ENCODE measurements at places on chromosomes 2 and 18. TPM values are rescaled to one million over a fixed set of nuclear protein-coding genes. Genes with fewer than 3 reads are reported as not detected.
A peak's percentile ranks its signal among the peaks of the same experiment; 100 is the strongest.

Gene CYP27C1
- 4.3 TPM for total RNA-seq

Gene HRH4
- not detected for total RNA-seq

Gene TLX2
- total RNA-seq = 21.2 TPM

Gene CPLX4
- not detected for total RNA-seq

Gene CABYR
- 14.0 TPM for total RNA-seq

Gene EGR4
- not detected for total RNA-seq

Gene SPP2
- total RNA-seq = not detected

Gene SDC1
- 0.93 TPM for total RNA-seq

Gene SERPINB5
- not detected for total RNA-seq

- DNase-seq = no peak
Measured at GRCh38 chr2:187415449-187415848, 32.6 kb downstream of the CALCRL start.

GRCh38 chr18:11908182-11909060 is at the start of gene MPPE1:
TSS of gene MPPE1 (minus strand) at chr18:11908317. CDS start at chr18:11897264, 11,053 bp downstream.
- peak; percentile 93 for DNase-seq

DNA sequence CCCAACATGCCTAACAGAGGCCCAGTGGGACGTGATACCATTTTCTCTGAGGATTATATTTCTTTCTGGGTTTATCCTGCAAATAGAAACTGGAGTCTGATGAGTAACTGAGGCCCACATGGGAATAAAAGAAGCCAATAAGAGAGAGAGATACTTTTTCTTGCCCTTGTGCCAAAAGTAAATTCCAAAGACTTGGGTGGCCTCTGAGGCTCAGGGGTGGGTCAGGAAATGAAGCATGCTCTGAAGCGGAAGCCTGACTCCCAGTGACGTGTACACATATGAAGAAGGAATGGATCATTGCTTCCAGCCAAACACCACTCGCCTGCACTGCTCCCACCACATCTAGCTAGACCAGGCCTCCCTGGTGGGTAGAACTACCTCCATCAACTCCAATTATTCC is 273.6 kb upstream of the NCKAP5 start:
- no peak for DNase-seq

DNA sequence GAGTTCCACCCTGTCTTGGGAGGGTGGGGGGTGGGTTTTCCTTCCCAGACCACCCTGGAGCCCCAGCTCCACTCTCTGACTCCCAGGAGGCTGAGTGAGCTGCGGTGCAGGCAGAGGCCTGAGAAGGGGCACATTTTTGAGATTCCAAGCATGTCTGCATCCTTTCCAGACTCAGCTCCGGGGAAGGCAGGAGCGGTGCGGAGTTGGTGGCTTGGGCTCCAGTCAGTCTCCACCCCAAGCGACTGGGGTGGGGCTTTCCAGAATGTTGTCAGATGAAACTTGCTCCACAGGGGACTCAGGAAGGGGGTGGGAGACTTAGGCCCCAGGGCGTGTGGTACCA is 44.2 kb upstream of the HS6ST1 start:
- DNase-seq = no peak

DNA sequence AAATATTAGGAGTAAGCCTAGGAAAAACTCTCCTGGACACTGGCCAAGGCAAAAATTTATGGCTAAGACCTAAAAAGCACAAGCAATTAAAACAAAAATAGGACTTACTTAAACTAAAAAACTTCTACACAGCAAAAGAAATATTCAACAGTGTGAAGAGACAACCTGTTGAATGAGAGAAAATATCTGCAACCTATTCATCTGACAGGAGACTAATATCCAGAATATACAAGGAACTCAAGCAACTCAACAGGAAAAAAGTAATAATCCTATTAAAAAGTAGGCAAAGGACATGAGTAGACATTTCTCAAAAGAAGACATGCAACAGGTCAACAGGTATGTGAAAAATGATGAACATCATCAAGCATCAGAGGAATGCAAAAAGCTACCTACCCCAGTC is 431.1 kb downstream of the ZEB2 start:
- no peak for DNase-seq

DNA sequence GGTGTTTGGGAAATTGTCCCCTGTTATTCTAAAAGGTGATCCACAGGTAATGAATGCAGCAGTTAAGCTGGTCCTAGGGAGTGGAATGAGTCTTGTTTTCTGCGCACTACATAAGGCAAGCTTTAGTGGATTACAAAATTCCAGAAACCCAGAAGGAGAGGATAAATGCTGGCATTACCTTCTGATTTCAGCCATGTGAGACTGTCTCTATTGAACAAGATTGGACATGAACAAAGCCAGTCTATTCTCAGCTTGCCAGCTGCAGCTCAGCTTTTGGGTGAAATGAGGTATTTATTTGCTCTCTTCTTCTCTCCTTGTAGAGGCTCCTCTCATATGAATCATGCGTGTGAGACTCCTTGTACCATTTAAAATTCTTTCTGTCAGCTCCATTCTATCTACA is 944.9 kb downstream of the CNTNAP5 start:
- DNase-seq = no peak

- no peak for DNase-seq
Measured at GRCh38 chr2:157312866-157313486, 12.6 kb downstream of the ERMN start.

DNA sequence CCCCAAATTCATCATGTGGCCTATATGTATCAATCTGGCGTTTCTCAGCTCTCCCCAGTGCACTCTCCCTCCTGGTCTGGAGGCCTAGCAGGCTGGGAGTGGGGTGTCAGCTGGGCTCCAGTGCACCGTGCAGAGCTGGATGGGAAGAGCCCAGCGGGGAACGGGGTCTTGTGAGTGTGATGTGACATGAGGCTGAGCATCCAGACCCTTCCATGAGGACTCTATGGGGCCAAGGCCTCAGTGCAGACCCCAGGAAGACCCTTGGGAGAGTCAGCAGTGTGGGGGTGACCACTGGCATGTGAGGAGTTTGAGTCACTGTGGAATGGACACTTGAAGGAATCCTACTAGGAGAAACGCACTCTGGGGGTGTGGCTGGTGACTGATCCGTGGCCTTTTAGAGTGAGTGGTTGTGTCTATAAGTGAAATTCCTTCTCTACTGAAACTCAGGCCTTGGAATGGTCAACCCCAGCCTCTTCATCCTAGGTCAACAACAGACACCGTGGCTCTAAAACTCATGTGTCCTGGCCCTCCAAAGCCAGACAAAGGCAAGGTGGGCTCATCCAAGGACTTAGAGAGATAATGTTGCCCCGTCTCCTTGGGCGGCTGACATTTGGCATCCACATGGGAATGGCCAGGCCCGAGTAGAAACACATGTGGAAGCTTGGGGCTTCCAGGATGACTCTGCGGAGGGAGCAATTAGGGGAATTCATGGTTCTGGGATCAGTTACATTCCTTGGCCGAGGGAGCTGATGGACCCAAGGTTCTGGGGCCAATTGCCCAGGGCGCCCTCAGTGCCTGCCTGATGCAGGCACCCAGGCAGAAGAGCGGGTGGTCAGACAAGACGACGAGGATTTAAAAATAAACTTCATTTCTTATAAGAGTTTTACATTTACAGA is 156.0 kb upstream of the TWIST2 start:
- DNase-seq = no peak

DNA sequence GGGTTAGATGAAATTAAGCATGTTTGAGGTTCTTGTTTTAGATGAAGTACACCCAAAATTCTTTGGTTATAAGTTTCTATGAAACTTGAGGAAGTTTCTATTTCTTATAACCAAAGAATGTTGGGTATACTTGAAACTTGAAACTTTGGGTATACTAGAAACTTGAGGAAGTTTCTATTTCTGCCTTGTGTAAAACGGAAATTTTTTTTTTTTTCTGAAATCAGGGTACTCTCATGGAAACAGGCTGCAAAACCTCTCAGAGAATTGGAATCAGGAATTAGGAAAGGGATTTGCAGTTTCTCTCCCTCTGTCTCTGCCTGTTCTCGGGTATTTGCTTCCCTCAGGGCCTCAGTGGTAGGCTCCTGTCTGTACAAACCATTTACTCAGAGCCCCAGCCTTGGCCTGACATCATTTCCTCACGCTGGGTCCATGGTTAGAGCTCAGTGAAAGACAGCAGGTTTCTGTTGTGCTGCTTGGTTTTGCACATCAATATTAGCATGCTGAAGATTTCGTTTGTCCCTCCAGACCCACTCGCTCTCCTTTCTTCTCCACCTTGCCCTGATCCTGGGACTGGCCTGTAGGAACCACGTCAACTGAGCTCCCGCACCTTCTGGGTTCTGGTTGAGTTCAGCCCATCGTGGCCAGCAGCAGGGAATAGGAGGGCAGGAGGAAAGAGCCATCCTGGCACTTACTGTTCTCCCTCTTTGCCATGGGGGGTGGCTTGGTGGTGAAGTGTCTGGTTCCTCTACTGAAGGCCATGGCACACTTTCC is 106.4 kb downstream of the POLR1A start:
- no peak for DNase-seq

DNA sequence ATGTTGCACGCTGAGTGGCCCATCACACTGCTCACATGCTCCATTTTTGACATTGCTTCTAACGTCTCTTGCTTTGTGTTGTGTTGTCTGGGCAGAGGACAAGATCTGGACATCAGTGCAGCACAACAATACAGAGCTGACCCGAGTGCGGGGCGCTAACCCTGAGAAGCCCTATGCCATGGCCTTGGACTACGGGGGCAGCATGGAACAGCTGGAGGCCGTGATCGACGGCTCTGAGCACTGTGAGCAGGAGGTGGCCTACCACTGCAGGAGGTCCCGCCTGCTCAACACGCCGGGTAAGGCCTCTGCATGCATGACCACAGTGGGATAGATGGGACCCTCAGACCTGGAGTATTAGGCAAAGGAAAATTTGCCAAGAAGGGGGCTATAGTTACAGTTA is 622.6 kb downstream of the CNTNAP5 start:
- DNase-seq = no peak

- no peak for DNase-seq
Measured at GRCh38 chr2:68653538-68653982, 10.2 kb downstream of the PROKR1 start.

DNA sequence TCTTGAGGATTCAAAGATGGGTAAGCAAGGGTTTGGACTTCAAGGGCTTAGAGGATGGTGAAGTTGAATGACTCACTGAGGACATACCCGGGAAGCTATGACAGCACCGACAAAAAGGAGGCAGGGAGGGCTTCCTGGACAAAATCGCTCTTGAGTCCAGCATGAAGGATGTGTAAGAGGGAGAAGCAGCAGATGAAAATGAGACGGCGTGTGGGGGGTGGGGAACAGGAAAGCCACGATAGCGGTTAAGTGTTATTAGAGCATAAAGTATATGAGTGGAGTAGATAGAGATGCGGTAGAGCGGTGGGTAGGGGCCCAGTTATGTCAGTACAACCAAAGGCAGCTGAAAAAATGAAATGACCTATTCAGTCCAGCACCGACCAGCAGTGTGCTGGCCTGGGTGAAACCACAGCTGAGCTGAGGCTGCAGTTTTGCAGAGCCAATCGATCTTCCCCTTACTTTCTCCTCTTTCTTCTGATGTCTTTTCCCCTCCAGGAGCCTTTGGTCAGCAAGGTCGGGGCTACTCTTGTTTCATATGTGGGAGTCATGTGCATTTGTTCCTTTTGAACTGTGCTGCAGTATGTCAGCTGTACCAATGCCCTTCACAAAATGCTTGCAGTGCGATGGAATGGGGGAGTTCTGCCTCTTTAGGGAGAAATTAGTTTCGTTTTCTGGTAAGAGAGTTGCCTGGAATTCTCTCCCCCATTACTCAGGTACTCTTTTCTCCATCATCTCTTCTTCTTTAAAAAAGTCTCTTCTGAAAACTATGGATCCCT is 2.0 kb upstream of the THUMPD2 start:
- DNase-seq = no peak

DNA sequence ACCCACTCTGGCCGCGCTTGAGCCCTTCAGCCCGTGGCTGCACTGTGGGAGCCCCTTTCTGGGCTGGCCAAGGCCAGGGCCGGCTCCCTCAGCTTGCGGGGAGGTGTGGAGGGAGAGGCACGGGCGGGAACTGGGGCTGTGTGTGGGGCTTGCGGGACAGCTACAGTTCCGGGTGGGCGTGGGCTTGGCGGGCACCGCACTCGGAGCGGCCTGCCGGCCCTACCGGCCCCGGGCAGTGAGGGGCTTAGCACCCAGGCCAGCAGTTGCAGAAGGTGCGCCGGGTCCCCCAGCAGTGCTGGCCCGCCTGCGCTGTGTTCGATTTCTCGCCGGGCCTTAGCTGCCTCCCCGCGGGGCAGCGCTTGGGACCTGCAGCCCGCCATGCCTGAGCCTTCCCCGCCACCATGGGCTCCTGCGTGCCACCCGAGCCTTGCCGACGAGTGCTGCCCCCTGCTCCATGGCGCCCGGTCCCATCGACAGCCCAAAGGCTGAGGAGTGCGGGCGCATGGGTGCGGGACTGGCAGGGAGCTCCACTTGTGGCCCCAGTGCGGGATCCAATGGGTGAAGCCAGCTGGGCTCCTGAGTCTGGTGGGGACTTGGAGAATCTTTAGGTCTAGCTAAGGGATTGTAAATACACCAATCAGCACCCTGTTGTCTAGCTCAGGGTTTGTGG is 173.7 kb upstream of the FIGN start:
- DNase-seq = no peak

DNA sequence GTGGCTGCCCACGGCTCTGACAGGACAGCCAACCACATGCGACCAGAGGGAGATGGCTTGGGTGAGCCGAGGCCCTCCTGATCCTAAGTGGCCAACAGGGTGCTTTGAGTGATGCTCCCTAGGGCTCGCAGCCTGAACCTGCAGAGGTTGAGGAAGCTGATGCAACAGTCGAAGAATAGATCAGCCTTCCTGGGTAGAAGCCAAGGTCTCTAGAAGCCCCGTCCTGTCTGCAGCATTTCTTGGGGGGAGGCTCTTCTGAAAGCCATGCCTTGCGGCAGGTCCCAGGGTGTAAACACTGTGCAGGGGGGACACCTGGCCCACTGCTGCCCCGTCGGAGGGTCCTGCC is 136.4 kb downstream of the HDAC4 start:
- peak; percentile 16 for DNase-seq

DNA sequence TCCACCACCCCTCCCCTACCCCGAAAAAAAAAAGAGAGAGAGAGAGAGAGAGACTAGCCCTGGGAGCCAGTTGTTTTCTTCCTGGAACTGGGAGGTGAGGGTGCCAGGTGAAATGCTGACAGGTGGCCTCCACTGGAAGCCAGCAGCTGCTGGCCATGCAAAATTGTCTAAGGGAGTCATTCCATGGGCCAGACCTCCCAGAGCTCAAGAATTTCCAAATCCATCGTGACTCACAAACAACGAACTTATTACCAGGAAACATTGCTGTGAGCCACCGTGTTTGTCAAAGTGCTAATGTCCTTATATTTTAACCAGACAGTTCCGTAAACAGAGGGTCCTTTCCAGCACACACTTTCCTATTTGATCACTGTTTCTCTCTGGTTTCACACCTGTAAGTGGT is 68.5 kb upstream of the PID1 start:
- no peak for DNase-seq

- DNase-seq = no peak
Measured at GRCh38 chr2:186427970-186428369, 58.1 kb upstream of the ZC3H15 start.

- no peak for DNase-seq
Measured at GRCh38 chr2:191936882-191937405, 90.1 kb upstream of the CAVIN2 start.

- no peak for DNase-seq
Measured at GRCh38 chr2:213848631-213849030, 562.2 kb upstream of the VWC2L start.

- DNase-seq = no peak
Measured at GRCh38 chr2:164850235-164850634, 8.6 kb upstream of the COBLL1 start.

GRCh38 chr2:70638561-70638960 is 84.9 kb upstream of the TGFA start:
- DNase-seq = no peak

- no peak for DNase-seq
Measured at GRCh38 chr18:35158728-35159450, 81.9 kb upstream of the ZNF397 start.

GRCh38 chr2:199760574-199760973 is 90.4 kb downstream of the FTCDNL1 start:
- no peak for DNase-seq

GRCh38 chr18:76490670-76491472 is 4.2 kb downstream of the ZNF516 start:
- peak; percentile 71 for DNase-seq

Data from glutamatergic neuron (in vitro differentiated cells).